Stimulated activated CD8-positive, alpha-beta memory T cell treated with anti-CD3 and anti-CD28 coated beads, Interleukin-4, amount 100 ng/mL, for 24 hours (primary cell): ENCODE measurements at places on chromosomes 13 and 19.

- no peak for DNase-seq
These were observed 23.9 kb downstream of the OPA3 start for GRCh38 chr19:45560686-45561085.

- DNase-seq, result no peak
These were observed 81.3 kb downstream of the SPACA7 start for GRCh38 chr13:112457485-112457884.

DNA sequence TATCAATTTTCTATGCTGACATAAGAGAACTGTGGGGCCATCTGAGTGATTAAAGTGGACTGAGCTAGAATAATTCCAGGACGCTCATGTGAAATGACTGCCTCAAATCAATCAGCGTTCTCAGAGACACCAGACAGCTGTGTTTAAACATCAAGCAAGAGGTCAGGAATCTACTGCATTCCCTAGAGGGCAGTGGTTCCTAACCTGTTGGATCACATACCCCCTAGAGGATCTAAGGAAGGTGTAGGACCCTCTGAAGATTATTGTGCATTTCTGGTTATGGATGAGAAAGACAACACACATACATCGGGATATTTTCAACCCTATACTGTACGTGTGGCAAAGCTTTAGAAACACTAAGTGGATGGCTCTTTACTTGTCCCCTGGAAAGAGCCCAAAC, 51.8 kb upstream of the FREM2 start:
- DNase-seq, result no peak

- no peak for DNase-seq
These were observed 3.4 kb downstream of the PRR36 start for GRCh38 chr19:7870571-7871436.
